ENCODE measurements at places on chromosomes 1 and 21.

GRCh38 chr1:146051452-146051851 lies 29.9 kb upstream of the HJV start:
- DNase-seq: no peak

DNA sequence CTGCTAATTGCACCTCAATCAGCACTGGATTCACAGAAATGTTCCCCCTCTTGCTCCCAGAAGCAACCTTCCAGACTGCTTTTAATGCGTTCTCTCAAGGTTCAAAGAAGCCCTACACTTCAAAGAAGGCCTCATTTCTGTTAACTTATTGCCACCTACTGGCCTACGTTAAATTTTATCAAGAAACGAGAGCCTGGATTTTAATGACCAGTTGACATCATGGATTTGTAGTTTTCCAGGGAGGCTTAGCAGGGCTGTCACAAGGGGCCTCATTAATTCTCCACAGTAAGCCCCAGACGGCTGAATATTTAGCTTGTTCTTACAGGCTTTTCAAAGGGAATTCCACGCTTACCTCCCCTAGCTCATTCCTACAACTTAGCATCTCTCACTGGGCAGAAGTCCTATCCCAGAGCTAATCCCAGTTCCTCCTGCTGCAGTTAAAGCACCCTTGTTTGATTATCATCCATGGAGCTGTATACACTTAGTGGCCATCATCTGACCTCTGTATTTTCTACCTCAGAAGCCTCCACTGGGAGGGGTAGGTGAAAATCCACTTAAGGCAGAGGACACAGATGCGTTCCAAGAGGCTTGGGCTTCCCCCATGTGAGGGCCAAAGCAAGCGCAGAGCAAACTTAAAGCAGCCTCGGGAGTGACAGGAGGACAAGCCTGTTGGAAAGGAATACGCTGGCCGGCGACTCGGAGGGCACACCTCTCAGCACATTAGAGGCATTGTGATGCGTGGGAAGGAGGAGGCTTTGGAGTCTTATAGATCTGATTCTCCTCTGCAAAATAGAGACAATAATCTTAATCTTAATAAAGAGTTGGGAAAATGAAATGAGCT lies 32.2 kb upstream of the CYP4X1 start:
- DNase-seq: no peak

GRCh38 chr1:115771094-115771846 lies 2.8 kb upstream of the CASQ2 start:
- no peak for DNase-seq

- DNase-seq: no peak
Observed at GRCh38 chr1:233390842-233391737, 63.6 kb downstream of the MAP3K21 start.

DNA sequence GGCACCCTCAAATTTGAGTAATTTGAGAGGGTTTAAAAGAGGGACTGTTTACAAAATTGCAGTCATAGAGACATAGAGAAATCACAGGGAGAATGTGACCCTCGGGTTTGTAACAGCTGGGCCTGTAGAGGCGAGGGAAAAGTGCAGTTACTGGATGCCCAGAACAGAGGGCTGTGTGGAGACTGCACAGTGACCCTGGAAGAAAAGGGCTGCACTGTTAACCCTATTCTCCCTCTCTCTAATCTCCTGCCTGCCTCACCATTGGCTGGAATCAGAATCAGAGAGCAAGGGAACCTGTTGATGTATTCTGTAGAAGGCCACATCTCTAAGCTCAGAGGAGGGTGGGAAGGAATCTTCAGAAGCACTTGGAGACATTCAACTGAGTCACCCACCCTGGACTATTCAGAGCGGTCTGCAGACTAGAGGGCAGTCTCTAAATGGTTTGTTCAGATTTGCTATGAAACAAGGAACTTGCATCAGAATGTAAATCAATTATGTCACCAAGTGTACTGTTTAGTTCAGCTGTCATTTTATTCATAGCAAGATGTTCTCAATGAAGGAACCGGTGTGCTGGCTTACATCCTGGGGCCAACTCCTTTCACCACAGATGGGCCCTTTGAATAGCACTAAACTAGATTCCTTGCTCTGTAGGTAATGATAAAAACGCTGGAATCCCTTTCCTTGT lies 132.2 kb upstream of the HOOK1 start:
- DNase-seq: no peak

DNA sequence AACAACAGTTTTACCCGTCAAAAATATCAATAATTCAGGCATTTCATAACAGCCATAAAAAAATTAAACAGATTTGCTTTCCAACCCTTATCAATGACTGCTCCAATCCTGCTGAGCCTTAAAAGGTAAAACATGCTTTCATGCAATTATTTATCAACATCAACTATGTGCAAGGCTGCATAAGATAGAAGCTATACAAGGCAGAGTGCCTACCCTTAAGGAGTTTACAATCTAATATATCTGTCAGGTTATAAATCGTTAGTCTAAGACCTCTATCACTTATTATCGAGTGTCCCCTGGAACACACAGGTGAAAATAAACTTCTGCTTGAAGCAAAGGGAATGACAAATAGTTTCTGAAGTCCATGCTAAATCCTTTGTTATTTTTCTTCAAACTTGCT lies 1.8 kb downstream of the ERRFI1 start:
- DNase-seq: no peak

- no peak for DNase-seq
Observed at GRCh38 chr1:114671011-114671938, 1.4 kb upstream of the DENND2C start.

DNA sequence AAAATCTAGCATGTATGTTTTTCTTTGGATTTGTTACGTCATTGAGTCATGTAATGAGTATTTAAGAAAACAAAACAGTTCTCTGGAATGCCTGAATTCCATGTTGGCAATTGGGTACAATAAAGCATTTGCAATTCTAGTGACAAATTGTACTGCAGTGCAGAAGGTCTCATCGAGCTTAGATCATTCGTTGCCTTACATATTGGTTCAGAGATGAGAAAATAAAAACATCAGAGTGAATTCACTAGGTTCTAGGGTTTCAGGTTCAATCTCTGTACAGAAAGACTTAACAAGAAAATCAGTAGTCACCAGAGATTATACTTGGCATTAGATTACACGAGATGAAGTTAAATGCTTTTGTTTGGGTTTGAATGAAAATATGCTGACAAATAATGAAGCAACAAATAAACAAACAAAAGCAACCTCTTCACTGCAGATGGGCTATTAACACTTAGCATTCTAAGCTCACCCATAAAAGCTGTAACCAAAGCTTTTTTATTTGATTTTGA lies 124.7 kb downstream of the RYR2 start:
- DNase-seq: no peak

- no peak for DNase-seq
Observed at GRCh38 chr1:235101558-235102258, 26.9 kb downstream of the TOMM20 start.

DNA sequence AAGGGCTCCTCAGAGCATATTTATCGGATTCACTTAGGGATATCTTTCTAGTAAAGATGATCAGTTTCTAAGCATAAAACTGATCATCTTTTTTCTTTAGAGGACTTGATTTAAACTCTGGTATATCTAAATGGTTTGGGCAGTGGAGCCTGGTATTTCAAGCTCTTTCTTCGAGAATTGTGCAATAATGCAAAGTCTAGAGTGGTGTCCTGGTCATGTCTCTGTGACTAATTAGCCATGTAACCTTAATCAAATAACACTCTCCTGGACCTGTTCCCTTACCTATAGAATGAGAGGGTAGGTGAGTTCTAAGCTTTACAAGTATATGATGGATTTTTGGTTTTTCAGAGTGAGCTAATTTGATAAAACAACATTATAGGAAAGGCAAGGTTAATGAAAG lies 225.2 kb downstream of the RPS6KC1 start:
- no peak for DNase-seq

GRCh38 chr1:91754348-91754747 lies 131.6 kb downstream of the TGFBR3 start:
- DNase-seq: no peak

GRCh38 chr1:156705321-156705917 lies at the start of gene CRABP2:
CRABP2 (minus strand) TSS chr1:156705583; CDS start chr1:156705446, 137 bp downstream.
- DNase-seq: peak; percentile 88

DNA sequence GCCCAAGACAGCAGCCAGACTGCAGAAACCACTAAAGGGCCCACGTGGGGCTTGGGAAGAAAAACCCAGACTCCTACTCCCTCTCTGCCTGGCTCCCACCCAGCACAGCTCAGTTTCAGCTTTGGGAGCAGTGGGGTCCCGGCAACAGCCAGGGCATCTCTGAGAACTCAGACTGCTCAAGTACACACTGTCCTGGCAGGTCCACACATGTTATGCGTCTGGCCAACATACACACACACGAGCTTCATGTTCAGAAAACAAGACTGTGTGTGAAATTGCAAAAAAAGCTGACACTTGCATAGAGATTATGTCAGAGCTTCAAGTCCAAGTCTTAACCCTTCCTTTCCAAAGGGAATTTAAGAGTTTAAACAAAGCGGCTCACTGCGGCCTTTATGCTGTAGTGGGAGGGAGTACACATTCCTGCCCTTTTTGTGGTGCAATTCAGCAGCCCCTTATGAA lies 136.6 kb upstream of the CD34 start:
- peak; percentile 95 for DNase-seq

- peak; percentile 16 for DNase-seq
Observed at GRCh38 chr1:226638608-226639007, 90.0 kb downstream of the STUM start.

- no peak for DNase-seq
Observed at GRCh38 chr1:30415171-30415940, 308.0 kb downstream of the MATN1 start.

GRCh38 chr21:16536643-16537434 lies 807.1 kb downstream of the USP25 start:
- DNase-seq: no peak

- DNase-seq: no peak
Observed at GRCh38 chr1:76802094-76802493, 65.2 kb upstream of the ST6GALNAC5 start.

- no peak for DNase-seq
Observed at GRCh38 chr1:230930986-230931385, 47.7 kb downstream of the TTC13 start.

GRCh38 chr1:91557039-91557690 lies 56.5 kb downstream of the CDC7 start:
- peak; percentile 36 for DNase-seq

DNA sequence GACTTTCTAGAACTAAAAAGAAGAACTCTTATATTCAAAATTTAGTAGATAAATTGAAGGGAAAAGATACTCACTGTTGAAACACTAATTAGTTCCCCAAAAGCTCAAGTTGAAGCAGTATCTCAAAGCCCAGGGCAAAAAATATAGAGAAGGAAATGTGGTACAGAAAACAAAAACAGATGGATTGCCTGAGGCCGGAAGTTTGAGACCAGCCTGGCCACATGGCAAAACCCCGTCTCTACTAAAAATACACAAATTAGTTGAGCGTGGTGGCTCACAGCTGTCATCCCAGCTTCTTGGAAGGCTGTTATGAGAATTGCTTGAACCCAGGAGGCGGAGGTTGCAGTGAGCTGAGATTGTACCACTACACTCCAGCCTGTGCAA lies 36.0 kb downstream of the FAM177B start:
- DNase-seq: no peak

DNA sequence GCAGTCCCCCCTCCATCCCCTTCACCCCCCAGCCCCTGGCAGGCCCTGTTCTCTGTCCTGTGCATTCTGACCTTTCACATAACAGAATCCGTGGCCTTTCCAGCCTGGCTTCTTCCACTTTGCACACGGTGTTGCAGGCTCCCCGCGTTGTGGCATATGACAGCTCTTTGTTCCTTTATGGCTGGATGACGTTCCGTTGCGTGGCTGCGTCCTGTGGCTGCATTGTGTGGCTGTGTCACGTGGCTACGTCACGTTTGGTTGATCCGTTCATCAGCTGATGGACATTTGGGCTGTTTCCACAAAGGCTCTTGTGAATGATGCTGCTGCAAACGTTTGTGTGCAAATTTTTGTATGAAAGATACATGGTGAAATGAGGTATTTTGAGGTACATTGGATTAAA lies 53.3 kb downstream of the PDE9A start:
- DNase-seq: no peak

GRCh38 chr1:84271441-84272151 lies 29.9 kb upstream of the SAMD13 start:
- DNase-seq: no peak

DNA sequence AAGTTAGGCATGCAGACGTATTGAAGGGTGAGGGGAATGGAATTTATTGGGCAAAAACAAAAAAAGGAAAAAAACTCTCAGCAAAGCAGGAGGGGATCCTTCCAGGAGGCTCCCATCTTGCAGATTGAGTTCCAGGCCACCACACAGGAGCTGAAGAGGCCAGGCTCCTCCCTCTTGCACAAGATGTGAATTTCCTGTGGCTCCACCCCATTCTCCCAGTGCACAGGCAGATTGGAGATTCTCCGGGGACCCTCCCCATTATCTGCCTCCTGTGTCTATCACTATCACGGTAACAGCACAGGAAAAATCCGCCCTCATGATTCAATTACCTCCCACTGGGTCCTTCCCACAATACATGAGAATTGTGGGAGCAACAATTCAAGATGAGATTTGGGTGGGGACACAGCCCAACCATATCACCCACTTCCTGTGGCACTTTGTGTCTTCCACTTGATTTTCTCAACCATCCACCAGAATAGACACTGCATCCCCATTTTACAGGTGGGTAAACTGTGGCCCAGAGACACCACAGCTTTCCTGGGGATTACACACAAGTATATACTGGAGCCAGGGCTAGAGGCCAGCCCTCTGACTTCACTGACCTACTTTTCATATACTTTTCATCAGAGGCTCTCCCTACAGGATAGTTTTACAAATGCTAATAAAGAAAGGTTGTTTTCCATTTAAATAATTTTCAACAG lies 18.9 kb upstream of the COL6A1 start:
- no peak for DNase-seq

GRCh38 chr1:175167861-175168260 lies 24.7 kb downstream of the KIAA0040 start:
- DNase-seq: no peak

DNA sequence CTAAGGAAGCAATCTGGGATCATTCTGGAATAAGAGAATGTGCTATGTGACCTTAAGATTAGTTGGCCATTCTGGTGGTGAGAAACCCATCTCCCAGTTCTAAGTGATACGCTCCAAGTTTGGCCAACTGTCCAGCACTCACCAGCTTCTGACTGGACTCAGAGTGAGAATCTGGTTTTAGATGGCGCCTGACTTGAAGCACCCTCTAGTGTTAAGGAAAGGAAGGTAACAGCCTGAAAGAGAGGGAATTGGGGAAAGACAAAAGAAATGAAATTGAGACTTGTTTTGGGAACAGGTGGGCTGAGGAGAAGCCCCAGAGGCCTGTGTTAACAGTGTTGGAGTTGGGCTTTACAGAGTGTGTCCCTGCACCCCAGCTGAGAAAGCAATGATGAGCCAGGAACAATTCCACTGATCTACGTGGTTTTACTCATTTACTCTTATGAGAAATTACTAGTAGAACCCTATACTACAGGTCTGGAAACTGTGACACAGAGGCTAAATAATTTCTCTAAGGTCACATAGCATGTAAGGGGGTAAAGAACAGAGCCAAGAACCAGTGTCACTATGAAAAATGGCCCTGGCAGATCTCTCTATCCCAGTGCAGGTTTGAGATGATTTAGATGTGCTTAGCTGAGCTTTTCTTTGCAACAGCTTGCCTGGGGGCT lies 9.3 kb upstream of the FCAMR start:
- no peak for DNase-seq

GRCh38 chr1:193320270-193320669 lies 133.9 kb upstream of the B3GALT2 start:
- DNase-seq: no peak

Measured in right hindlimb (tissue), 1 donor.